ENCODE measurements at places on chromosomes 12 and 14. TPM values are rescaled to one million over a fixed set of nuclear protein-coding genes. Genes with fewer than 3 reads are reported as not detected.

Gene ISM2
- total RNA-seq: not detected

Gene LBHD2
- not detected for total RNA-seq

Gene ABHD12B
- not detected for total RNA-seq

Gene CLECL1
- total RNA-seq: not detected

Gene RBM19
- 27.5 TPM for total RNA-seq

Gene CIDEB
- 0.36 TPM for total RNA-seq
